HFFc6 (cell line): ENCODE measurements at places on chromosomes 13 and 19. TPM values are rescaled to one million over a fixed set of nuclear protein-coding genes. Genes with fewer than 3 reads are reported as not detected.

Gene P2RY11
- 5.4 to 9.9 TPM (median 7.5 TPM) in 3 replicates for total RNA-seq

Gene IGFL3
- total RNA-seq: not detected in 3 replicates

Gene C13orf42
- total RNA-seq: not detected in 3 replicates

Gene SLC10A2
- total RNA-seq: not detected in 3 replicates

Gene FBXO46
- 12.0 to 14.3 TPM (median 12.9 TPM) in 3 replicates for total RNA-seq

DNA sequence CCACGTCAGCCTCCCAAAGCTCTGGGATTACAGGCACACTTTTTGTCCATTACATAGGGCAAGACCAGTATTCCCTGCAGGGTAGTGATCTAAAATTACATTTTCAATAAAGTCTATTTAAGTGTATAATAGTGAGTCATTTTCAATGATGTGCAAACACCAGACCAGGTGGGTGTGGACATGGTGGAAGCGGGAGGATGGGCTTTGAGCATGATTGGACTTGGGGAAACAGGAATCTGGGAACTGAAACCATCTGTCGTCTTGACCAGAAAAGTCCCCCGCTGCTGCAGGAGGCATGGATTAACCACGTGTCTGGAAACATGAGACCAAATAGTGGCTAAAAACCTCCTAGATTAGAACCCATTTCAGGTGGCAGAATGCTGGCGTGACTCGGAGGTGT is 4.9 kb downstream of the FXYD3 start:
- DNase-seq: peak; percentile 22

DNA sequence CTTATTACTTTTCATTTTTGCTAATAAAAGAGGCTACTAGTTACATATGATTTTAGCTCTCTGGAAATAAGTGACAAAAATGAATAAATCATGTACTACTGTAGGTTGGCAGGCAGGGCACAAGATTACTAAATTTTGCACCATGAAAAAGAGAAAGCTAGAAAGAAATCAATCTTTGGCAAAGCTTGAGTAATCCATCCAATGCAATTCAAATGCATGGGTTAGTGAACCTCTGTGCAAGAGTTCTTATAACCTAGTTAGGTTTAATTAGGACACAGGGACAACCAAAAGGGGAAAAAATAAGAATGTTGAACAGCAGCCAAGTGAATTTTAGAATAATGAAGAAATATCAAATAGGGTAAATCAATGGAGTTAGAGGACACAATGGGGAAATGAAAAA is 305.5 kb downstream of the DCT start:
- no peak for DNase-seq

GRCh38 chr13:41858780-41859179 is 102.1 kb downstream of the VWA8 start:
- DNase-seq: no peak

GRCh38 chr13:71867131-71867814 is at the start of gene DACH1:
TSS of gene DACH1 (minus strand) at chr13:71867204.
- peak; percentile 8 for DNase-seq

GRCh38 chr13:75882261-75882660 is 246.1 kb downstream of the LMO7 start:
- no peak for DNase-seq

DNA sequence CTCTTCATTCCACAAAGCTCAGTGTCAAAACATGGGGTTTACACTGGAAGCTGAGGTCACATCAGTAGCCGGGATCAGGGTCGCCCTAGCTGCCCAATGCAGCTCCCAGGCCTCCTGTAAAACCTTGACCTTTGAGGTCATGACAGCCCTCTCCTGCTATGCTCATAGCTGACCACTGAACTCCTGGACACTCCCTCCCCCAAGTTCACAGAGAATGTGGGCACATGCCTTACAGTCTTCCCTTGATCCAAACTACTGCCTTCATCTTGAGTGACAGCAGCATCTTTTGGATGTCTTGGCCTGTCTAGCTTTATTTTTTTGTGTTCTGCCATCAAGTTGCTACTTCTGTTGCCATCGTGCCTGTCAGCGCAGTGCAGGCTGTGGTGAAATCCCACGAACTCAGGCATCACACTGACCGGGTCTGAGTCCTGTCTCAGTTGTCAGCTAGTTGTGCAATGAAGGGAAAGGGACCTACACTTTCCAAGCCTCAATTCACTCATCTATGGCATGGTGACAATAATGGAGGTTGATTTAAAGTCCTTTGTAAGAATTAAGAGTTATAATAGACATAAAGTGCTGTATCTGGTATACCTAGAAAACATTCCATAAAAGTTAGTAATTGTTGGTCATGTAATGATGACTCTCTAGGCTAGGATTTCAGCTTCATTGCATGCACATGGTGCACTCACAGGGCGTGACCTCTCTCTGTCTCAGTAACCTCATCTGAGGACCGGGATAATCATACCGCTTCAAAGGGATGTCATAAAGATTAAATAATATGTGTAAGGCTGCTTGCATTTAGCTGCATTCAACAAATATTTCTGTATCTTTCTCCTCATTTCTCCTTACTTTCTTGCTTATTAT is 16.4 kb upstream of the ALOX5AP start:
- DNase-seq: peak; percentile 87

DNA sequence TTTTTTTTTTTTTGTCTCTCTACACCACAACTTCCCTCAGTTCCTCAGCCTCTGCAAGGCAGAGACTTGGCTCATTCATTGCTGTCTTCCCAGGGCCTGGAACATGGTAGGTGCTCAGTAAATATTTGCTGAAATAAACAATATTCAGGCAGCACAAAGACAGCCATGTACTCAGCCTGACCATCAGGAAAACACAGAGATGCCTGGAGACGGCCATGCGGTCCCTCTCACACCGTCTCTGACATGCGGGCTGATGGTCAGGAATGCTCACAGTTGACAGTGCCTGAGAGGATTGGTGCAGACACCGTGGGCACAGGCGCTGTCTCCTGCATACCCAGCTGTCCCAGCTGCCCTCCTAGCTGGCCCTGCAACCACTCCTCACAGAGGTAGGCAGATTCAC is 924 bp downstream of the PRAM1 start:
- DNase-seq: no peak

DNA sequence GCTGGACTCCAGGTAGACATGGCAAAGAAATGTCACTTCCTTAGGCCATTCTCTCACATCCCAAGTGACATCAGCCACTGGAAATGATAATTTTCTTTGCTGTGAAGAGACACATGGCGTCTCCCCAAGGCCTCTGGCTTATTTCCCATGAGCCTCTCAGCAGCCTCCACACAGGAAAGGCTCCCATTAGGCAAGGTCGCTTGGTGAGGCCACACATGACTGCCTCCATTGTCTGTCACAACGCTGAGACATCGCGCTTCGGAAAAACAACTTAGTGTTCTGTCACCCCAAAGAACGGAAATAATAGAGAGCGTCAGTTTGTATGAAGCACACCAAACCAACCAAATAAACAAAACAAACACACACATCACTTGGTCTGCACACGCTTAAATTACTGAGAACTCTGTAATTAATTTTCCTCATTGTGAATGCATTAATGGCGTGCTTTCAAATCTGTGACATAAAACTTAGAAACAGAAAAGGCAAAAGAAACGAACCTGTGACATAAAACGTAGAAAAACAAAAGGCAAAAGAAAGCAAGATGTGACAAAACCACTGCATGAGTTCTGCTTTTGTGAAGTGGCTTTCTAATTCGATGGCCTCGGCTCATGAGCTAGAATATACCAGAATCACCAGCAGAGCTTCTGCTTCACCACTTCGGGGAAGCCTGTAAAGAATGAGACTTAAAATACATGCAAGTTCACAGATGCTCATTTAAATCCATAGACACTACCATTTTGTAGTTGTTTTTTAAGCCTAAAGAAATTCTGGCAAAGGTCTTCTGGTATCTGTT is 404.2 kb upstream of the SGCG start:
- DNase-seq: no peak

DNA sequence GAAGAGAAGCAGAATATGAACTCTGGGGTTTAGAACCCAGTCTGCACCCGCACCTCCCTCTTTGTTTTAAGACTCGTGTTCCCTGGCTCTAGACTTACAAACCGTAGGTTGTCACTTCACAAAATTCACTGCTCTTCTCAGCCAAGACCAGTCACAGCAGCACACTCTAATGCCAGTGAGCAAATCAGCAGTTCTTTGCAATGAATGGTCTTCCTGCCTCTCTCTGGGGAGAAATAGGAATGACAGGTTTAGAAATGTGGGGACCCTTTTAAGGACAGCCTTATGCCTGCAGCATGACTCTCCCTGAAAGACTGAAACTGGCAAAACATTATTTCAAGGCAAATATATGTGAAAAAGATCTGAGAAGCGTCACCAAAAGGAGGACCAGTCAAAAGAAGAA is 156.9 kb downstream of the KCTD15 start:
- no peak for DNase-seq
